ENCODE measurements at places on chromosomes 5 and 9.

GRCh38 chr5:138763037-138763778 is 10.0 kb downstream of the CTNNA1 start:
- DNase-seq, result no peak

DNA sequence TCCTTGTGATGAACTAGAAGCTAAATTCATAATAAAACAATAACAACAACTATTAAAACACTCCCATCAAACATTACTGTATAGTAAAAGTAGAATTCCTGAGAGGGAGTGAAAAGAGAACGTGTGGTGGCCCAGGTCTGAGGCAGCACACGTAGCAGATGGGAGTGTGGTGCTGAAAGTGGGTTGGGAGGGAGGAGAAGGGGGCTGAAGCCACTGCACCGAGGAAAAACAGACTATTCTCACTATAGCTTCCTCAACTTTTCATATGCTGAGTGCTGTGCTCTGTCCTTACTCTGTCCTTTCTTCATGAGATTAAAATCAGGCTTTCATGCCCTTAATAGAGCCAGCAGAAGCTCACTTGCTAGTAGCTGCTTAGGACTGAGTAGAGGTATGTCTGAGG is 170.9 kb downstream of the PCSK1 start:
- no peak for DNase-seq

DNA sequence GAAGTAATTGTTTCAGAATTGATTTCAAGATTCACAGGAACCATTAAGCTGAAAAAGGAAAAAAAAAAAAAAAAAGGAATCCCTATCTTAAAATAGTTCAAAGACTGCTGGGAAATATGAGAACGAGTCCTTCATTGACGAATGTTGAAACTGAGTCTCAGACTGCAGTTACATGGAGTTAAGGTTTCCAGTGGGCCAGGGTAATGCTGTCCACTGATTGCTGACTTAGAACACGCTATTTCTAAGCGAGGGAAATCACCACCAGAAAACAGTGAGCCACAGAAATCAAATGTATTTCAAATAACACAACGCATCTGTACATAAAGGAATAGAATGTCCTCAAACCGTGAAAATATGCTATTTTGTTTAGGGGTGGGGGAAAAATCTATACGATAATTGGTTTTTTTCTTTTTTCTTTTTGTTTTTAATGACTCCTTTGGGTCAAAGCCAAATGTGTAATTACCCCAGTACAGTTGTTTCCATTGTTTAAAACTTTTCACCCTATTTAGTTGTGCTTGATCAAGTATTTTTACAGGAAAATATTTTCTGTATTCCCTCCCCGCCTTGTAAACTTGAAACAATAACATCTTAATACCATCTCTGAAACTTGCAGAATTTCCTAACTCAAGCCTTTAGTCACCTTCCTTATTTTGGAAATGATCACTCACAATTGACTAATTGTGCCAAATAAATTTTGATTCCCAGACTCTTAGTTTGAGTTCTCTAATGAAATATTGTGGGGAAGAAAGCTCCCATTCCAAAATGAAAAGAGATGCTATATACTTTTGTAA is 208.3 kb downstream of the MCTP1 start:
- DNase-seq, result no peak

DNA sequence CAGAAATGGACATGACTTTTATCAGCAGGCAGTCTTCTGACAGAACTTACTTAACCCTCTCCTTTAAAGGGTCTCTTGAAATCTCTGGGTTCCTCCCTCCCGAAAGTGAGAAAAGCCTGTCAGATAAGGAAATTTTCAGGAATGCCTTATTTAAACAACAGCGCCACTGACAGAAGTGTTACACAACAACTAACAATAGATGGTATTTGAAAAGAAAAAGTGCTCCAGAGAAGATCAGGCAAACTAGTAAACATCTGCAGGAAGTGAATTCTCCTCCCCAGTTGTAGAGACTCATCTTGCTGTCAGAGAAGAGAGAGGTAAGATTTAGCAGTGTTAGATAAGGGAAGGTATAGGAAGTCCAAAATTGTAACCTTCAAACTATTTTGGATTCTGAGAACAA is 107.2 kb upstream of the NFIL3 start:
- no peak for DNase-seq

DNA sequence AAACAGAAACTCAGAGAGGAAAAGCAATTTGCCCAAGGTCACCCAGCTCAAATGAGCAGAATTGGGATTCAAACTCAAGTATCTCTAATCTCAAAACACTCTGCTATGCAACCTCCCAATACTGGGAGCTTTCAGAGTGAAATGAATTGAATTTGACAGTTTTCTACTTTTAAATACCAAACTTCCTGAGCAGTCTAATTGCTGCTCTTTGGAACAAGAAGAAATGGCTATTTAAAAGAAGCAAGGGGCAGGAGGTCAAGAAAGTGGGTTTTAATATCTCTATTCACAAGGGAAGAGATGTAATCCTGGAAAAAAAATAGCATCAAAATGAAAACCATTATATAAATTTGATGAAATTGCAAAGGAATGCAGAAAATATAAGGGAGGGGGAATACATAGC is 142.6 kb downstream of the INSYN2B start:
- DNase-seq, result no peak

GRCh38 chr9:36870960-36871359 is 163.1 kb downstream of the PAX5 start:
- peak; percentile 61 for DNase-seq

DNA sequence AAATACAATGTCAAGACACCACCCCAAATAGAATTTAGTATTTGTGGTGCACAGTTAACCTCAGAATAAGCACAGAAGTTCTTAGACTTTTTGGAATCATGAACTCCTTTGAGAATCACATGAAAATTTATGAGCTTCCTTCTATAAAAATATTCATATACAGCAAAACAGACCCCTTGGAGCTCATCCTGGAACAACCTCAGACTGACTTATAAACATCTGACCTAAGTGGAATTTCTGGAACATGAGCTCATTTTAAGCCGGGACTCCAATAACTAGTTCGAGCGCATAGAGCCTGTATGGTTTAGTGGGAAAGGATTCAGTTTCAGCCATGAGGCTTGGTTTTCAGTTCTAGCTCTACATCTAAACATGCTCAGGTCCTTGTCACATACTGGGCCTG is 192.3 kb downstream of the DEPDC1B start:
- DNase-seq, result no peak

GRCh38 chr9:119639287-119639955 is 270.2 kb upstream of the BRINP1 start:
- DNase-seq, result peak; percentile 22

DNA sequence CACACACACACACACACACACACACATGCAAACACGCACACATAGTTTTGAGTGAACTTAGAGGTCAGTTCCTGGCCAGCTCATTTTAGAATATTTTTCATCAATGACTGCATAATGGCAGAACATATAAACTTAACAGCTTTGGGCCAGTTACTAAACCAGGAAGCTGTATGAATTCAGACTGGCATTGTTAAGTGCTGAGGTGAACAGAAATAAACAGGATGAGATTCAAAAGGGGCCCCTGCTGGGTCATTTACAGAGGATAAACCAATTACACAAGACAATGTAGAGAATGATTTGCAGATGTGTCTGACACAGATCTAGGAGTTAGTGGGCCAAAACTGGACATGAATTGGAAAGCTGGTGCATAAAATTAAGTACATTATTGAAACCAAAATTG is 44.6 kb downstream of the MARCHF11 start:
- no peak for DNase-seq

DNA sequence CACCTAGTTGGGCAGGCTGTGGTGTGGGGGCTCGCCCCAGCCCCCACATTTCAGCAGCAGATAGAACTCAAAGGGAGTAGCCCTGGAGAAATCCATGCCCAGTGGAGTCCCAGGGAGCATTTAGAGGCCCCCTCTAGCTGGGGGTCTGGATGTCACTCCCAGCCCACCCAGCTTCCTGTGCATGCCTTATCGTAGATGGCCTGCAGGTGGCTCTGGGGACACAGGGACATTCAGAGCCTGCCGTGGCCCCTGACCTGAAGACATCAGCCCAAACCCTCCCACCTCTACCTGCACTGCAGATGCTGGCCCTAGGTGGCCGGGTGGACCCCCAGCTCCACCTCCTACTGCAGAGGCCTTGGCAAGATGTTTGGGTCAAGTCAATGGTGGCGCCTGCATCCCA is 49.0 kb upstream of the LMX1B start:
- peak; percentile 81 for DNase-seq
